Occipital lobe (tissue), 3 donors: ENCODE measurements at places on chromosomes 4 and X. TPM values are rescaled to one million over a fixed set of nuclear protein-coding genes. Genes with fewer than 3 reads are reported as not detected.

GRCh38 chr4:183986971-183987946, 82.2 kb downstream of the STOX2 start:
- DNase-seq = peak; percentile 73

GRCh38 chr4:8869002-8869897, 2.4 kb downstream of the HMX1 start:
- no peak for DNase-seq

The SLC10A4 gene
- 3.9 TPM for total RNA-seq

The MAGEA8 gene
- not detected for total RNA-seq

GRCh38 chr4:48944756-48945241, 38.2 kb upstream of the OCIAD2 start:
- no peak for DNase-seq
